Prostate gland (tissue), 2 donors: ENCODE measurements at places on chromosomes 6 and 20. TPM values are rescaled to one million over a fixed set of nuclear protein-coding genes. Genes with fewer than 3 reads are reported as not detected.
A peak's percentile ranks its signal among the peaks of the same experiment; 100 is the strongest.

GRCh38 chr20:59018817-59019216, 412 bp upstream of the TUBB1 start:
- no peak overlapping the region for H3K4me3 ChIP-seq
- DNase-seq: no peak

GRCh38 chr6:110735666-110736065, 79.6 kb downstream of the CDK19 start:
- no peaks in the 10 kb centered on the region for H3K27me3 ChIP-seq
- H3K4me1 ChIP-seq: no peaks in the 10 kb centered on the region

SLC22A7 gene
- total RNA-seq: not detected

PNLDC1 gene
- not detected for total RNA-seq

DNA sequence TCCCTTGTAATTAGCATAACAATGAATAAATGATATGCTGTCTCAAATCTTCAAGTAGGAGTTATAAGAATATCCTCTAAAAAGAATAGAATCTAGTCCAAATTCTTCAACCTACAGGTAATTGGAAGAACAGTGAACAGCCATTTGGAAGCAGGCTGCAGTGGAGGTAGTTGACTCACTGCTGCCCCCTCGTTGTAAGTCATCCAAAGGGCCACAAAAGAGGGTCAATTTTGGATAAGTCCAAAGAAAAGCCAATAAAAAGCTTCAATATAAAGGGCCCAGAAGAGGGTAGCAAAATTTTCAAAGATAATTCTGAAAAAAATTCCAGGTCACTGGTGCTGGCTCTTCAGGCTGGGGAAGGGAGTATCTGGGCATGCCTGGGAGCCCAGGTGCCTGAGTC, 60.8 kb upstream of the SSTR4 start:
- DNase-seq: no peak
- no peak overlapping the region for H3K27ac ChIP-seq
- peaks cover 6% of the 10 kb centered on the region for H3K27me3 ChIP-seq
- H3K4me3 ChIP-seq: no peak overlapping the region

GRCh38 chr6:49531774-49532569, 18.5 kb upstream of the C6orf141 start:
- DNase-seq: no peak
- H3K27me3 ChIP-seq: no peaks in the 10 kb centered on the region
- H3K36me3 ChIP-seq: no peaks in the 10 kb centered on the region
- H3K27ac ChIP-seq: no peak overlapping the region

DNA sequence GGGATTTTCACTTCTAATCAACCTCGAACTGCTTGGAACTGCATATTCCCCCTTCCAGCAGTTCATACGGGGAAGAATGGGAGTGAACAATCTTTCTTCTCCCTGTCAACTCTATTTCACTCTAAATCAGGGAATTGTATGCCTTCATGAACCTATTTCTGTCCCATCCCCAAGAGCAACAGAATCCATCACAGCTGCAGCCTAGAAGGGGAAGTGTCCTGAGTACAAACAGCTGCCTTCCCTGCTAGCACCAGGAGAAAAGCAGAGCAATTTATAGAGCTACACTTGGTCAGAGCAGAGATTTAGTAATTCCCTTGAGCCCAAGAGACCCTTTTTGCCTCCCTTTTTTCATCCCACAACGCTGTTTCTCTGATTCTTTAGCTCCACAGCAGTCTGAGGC, 208.4 kb downstream of the ADGRG6 start:
- no peaks in the 10 kb centered on the region for H3K36me3 ChIP-seq
- H3K4me1 ChIP-seq: no peaks in the 10 kb centered on the region
- no peak overlapping the region for H3K27ac ChIP-seq
- H3K27me3 ChIP-seq: no peaks in the 10 kb centered on the region
- no peak overlapping the region for H3K4me3 ChIP-seq
- DNase-seq: no peak

DNA sequence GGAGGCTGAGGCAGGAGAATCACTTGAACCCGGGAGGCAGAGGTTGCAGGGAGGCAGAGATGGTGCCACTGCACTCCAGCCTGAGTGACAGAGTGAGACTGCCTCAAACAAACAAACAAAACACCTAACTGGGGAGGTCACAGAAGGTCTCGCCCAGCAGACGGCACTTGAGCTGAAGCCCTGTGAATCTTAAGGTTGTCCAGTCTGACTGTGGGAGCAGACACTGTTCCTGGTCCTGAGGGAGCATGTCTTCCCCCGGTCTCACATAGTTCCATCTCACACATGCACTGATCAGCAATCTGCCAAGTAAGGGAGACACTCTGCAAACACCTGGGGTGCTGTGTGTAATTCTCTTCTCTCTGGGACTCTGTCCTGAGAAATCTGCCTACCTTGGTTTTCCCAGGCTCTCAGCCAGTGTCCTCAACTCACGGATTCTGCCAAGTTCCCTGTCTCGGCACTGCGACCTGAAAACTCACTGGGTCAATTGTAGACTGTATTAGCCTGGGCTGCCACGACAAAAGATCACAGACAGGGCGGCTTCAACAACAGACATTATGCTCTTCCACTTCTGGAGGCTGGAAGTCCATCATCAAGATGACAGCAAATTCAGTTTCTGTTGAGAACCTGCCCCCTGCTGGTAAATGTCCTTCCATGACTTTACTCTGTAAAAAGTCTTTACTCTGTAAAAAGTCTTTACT, 94.3 kb downstream of the JPH2 start:
- H3K36me3 ChIP-seq: no peaks in the 10 kb centered on the region
- H3K4me1 ChIP-seq: peaks cover under 1% of the 10 kb centered on the region
- H3K27ac ChIP-seq: no peak overlapping the region
- H3K4me3 ChIP-seq: no peak overlapping the region
- DNase-seq: no peak
- H3K27me3 ChIP-seq: no peaks in the 10 kb centered on the region

- H3K27ac ChIP-seq: no peak overlapping the region
- H3K4me1 ChIP-seq: no peaks in the 10 kb centered on the region
- H3K27me3 ChIP-seq: no peaks in the 10 kb centered on the region
Observed at GRCh38 chr6:11876934-11877433, 98.4 kb upstream of the ADTRP start.

DNA sequence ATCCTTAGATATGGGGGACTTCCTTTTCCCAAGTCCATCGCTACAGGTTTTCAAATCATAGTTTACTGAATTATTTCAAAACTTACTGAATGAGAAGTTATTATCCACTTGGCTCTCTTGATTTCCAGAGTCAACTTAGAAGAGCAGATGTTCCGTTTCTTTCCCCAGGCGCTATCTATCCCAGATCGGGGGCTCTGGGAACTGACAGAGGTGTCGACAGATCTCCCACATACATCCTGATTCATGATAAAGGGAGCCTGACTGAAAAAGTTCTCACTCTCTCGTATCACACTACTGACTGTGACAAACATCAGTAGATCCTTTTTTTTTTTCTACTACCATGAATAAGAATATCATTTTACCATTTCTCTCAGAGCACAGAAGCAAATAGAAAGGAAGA, 654.8 kb downstream of the RNF144B start:
- H3K4me3 ChIP-seq: no peak overlapping the region
- no peak for DNase-seq
- no peaks in the 10 kb centered on the region for H3K27me3 ChIP-seq
- no peak overlapping the region for H3K27ac ChIP-seq
- H3K4me1 ChIP-seq: no peaks in the 10 kb centered on the region

PPIL6 gene
- total RNA-seq: 4.2 TPM

KIF13A gene
- total RNA-seq: 57.5 TPM

DNA sequence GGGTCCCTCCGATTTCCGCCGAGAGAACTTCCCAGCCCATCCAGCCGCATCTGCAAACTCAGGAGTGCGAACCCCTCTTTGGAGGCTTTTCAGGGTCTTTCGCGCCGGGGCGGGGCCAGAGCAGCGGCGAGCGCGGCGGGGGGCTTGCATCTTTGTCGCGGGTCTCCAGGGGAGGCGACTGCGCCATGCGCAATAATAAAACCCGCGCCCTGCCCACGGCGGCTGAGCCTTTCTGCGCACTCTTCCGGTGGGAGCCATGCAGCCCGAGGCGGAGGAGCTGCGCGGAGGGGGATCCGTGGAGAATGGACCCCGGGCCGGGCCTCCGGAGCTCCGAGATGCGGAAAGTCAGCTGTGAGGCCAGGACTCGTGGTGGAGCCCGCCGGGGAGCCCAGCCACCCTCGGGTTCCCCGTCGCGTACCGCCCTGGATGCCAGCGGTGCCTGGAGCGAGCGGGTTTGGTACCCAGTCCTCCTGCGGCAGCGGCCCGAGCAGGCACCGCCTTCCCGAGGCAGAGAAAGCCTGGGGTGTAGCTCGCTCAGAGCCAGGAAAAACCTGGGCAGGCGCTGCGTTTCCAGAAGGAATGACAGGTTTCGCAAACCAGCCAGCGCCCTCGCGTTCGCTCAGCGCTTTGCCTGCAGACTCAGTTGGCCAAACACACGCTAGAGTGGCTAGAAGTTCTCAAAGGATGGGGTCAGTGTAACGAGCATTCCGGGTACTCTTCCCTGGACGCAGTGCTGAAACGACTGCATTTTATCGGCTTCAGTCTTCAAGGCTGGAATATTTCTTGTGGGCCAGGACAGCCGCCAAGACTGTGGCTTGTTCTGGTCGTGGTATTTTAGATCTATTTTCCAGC, 1.2 kb downstream of the AKAP12 start:
- H3K36me3 ChIP-seq: no peaks in the 10 kb centered on the region
- peak overlapping the region; percentile 55 for H3K4me3 ChIP-seq
- no peaks in the 10 kb centered on the region for H3K27me3 ChIP-seq
- peak; percentile 32 for DNase-seq

- no peak for DNase-seq
- no peaks in the 10 kb centered on the region for H3K27me3 ChIP-seq
- H3K36me3 ChIP-seq: no peaks in the 10 kb centered on the region
- H3K4me3 ChIP-seq: no peak overlapping the region
- H3K27ac ChIP-seq: no peak overlapping the region
Observed at GRCh38 chr20:47206962-47207641, 149.4 kb downstream of the ZMYND8 start.

TMEM14B gene
- total RNA-seq: 165 TPM

MICA gene
- 16.1 TPM for total RNA-seq

DNA sequence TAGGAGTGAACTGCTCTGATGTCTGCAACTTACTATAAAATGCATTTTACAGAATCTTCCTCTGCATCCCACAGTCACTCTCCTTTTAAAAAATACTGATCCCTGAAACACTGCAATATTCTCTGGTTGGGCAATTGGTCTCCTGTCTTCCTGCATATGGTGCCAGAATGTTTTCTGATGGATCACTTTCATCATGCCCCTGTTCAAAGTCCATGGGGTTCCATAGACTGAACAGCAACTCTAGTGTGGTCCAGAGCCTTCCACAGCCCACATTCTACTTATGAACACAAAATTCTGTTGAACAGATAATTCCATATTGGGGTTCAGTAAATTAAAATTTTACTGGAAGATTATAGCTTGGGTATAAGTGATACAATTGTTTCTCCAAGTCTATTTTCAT, 11.0 kb downstream of the GSTA2 start:
- no peak overlapping the region for H3K4me3 ChIP-seq
- no peaks in the 10 kb centered on the region for H3K4me1 ChIP-seq
- no peak for DNase-seq
- no peaks in the 10 kb centered on the region for H3K36me3 ChIP-seq

DNA sequence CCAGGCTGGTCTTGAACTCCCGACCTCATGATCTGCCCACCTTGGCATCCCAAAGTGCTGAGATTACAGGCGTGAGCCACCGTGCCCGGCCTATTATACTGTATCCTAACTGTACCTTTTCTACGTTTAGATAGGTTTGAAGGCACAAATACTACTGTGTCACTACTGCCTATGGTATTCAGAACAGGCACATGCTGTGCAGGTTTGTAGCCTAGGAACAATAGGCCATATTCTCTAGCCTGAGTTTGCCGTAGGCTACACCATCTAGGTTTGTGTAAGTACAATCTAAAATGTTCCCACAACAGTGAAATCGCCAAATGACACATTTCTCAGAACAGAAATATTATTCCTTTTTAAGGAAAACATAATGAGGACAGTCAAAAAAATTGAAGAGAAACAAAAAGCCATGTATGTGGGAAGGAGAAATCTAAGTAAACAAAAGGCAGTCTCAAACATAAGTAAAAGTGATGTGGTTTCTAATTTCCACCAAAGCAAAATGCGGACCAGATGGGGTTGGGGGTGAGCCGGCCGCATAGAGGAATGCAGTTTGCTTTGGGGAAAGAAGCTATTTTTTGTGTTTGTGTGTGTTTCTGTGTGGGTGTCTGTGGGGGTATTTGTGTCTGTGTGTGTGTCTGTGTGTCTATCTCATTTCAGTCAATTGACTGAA, 192.6 kb upstream of the SALL4 start:
- no peak for DNase-seq
- no peak overlapping the region for H3K4me3 ChIP-seq
- no peaks in the 10 kb centered on the region for H3K27me3 ChIP-seq
- no peak overlapping the region for H3K27ac ChIP-seq
- H3K4me1 ChIP-seq: no peaks in the 10 kb centered on the region
